ENCODE measurements at places on chromosomes 6 and 20. TPM values are rescaled to one million over a fixed set of nuclear protein-coding genes. Genes with fewer than 3 reads are reported as not detected.

DACT2 gene
- 0.83 TPM for polyA plus RNA-seq

LPA gene
- polyA plus RNA-seq, result 0.08 TPM

TMX4 gene
- 5.5 TPM for polyA plus RNA-seq

SSTR4 gene
- not detected for polyA plus RNA-seq

XKR7 gene
- polyA plus RNA-seq, result under 0.01 TPM

RGS19 gene
- polyA plus RNA-seq, result 8.7 TPM

NHSL1 gene
- polyA plus RNA-seq, result 12.9 TPM

SLC17A2 gene
- not detected for polyA plus RNA-seq

BTBD9 gene
- polyA plus RNA-seq, result 3.2 TPM
